Immature natural killer cell (primary cell): ENCODE measurements at places on chromosomes 7 and 10.

GRCh38 chr7:31970501-31970900 is 99.7 kb downstream of the PDE1C start:
- no peak for DNase-seq

DNA sequence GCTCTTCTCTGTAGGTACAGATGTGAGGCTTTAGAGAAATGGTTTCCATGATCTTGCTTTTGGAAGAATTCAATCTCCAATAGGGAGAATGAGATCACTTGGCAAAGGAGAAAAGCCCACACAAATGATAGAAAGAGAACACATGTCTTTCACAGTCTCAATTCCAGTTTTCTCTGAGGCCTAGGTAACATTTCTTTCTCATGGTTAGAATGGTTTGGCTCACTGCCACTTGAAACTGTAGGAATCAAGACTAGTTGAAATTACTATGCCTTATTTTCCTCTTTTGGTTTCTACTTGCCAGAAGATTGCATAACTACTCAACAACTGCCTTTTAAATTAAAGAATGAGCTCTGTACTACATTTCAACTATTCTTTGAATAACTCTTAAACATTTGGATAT is 276.5 kb upstream of the TEX47 start:
- DNase-seq: no peak

DNA sequence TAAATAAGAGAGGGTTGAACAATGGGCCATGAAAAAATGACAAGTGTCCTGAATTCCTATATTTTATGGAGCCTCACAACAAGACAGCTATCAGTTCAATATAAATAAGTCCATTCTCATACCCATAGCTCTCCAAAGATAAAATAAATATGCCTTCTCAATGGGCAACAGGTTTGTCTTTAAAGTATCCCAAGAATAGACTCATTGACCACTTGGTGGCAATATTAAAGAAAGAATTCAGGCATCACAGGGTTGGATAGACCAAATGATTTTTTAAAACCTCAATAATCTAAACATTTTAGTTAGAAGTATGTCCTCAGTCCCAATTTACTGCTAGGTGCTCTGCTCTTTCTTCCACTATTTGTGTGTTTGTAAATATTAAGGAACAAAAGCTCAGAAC is 165.1 kb upstream of the WNT16 start:
- DNase-seq: no peak

DNA sequence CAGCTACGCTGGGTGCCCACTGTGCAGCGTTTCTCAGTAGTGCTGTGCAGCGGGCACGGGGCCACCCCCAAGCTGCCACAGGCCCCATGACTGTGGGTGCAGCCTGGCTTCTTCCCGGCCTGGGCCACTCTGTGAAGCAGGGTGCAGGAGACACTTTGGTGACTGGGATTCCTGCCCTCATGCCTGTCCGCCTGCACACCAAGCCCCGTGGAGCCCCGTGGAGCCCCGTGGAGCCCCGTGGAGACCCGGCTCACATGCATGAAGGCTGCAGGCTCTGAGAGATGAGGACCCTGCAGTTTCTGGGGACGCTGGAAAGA is 3.9 kb upstream of the SHH start:
- DNase-seq: no peak

- DNase-seq: no peak
Measured at GRCh38 chr7:47394751-47395252, 187.1 kb downstream of the TNS3 start.

GRCh38 chr10:71260622-71261325 is 48.4 kb downstream of the UNC5B start:
- DNase-seq: no peak

DNA sequence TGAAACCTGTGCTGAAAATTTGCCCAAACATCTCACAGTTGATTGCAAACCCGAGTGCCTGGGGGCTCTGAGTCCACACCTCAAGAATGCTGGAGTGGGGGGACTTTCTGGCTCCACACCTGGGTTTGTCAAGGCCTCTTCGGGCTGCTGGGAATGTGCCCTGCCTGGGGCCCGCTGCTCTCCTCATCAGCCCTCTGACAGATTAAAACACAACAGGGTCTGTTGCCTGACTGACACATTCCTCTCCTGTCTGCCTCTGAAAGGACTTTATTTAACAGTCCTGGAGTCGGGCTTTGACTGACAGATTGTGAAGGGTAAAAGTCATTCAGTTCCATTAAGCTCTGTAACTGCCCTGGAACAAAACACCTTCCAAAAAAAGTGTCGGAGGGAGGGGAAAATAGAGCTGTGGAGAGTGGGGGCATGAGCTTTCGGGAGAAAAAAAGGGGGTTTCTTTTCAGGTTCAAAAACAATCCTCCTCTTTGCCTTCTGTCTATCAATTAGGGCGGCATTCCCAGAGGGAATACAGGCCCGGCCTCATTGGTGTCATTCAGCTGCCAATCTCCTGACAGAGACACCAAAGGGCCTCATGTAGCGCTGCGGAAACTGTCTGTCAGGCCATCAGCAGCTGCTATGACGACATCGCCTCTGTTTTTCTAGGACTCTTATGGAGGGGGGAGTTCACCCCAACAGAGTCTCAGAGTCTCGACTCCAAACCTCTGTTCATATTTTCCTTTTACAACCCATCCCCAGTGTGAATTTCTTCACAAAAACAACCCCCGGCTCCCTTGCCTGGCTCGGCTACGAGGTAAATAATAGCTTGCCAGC is 398.8 kb upstream of the NFE2L3 start:
- no peak for DNase-seq
